Colonic mucosa (tissue), 4 donors: ENCODE measurements at places on chromosomes 7 and 10.

- peak; percentile 72 for DNase-seq
- no peaks in the 10 kb centered on the region for H3K36me3 ChIP-seq
- H3K4me1 ChIP-seq, result no peaks in the 10 kb centered on the region
- H3K27ac ChIP-seq, result peak overlapping the region; percentile 14
Measured at GRCh38 chr10:22615819-22616499, 98.4 kb downstream of the PIP4K2A start.

GRCh38 chr7:123771846-123772245 is 23.0 kb upstream of the WASL start:
- H3K4me1 ChIP-seq, result no peaks in the 10 kb centered on the region
- no peaks in the 10 kb centered on the region for H3K27me3 ChIP-seq
- H3K27ac ChIP-seq, result no peak overlapping the region

GRCh38 chr7:157457355-157458253 is 120.8 kb downstream of the DNAJB6 start:
- no peaks in the 10 kb centered on the region for H3K4me1 ChIP-seq
- peak; percentile 12 for DNase-seq
- H3K27me3 ChIP-seq, result no peaks in the 10 kb centered on the region
- no peak overlapping the region for H3K4me3 ChIP-seq
- no peak overlapping the region for H3K27ac ChIP-seq
- H3K36me3 ChIP-seq, result no peaks in the 10 kb centered on the region

GRCh38 chr10:63250032-63250431 is 116.9 kb downstream of the NRBF2 start:
- H3K4me1 ChIP-seq, result no peaks in the 10 kb centered on the region
- no peaks in the 10 kb centered on the region for H3K27me3 ChIP-seq
- no peak overlapping the region for H3K27ac ChIP-seq
- no peak for DNase-seq
- H3K4me3 ChIP-seq, result no peak overlapping the region

GRCh38 chr7:77181015-77181595 is 18.5 kb downstream of the FGL2 start:
- DNase-seq, result peak; percentile 39
- H3K27ac ChIP-seq, result peak overlapping the region; percentile 10
- no peaks in the 10 kb centered on the region for H3K4me1 ChIP-seq
- H3K27me3 ChIP-seq, result no peaks in the 10 kb centered on the region
- H3K4me3 ChIP-seq, result no peak overlapping the region
